HFFc6 (cell line): ENCODE measurements at places on chromosomes 3 and 15. TPM values are rescaled to one million over a fixed set of nuclear protein-coding genes. Genes with fewer than 3 reads are reported as not detected.
A peak's percentile ranks its signal among the peaks of the same experiment; 100 is the strongest.

SSR3 gene
- 622 and 681 TPM in 2 replicates for total RNA-seq

- no peaks in the 10 kb centered on the region for H3K36me3 ChIP-seq
- no peak overlapping the region for H3K27ac ChIP-seq
- peaks cover 19% of the 10 kb centered on the region for H3K27me3 ChIP-seq
- no peak overlapping the region for H3K4me3 ChIP-seq
- H3K4me1 ChIP-seq: no peaks in the 10 kb centered on the region
These were observed 12.7 kb upstream of the CILP start for GRCh38 chr15:65223996-65224395.

- no peaks in the 10 kb centered on the region for H3K27me3 ChIP-seq
- H3K27ac ChIP-seq: no peak overlapping the region
- no peaks in the 10 kb centered on the region for H3K4me1 ChIP-seq
These were observed 39.6 kb upstream of the IP6K2 start for GRCh38 chr3:48756640-48757039.

SNTN gene
- not detected in 3 replicates for total RNA-seq

GOLGA6D gene
- not detected in 3 replicates for total RNA-seq

DNA sequence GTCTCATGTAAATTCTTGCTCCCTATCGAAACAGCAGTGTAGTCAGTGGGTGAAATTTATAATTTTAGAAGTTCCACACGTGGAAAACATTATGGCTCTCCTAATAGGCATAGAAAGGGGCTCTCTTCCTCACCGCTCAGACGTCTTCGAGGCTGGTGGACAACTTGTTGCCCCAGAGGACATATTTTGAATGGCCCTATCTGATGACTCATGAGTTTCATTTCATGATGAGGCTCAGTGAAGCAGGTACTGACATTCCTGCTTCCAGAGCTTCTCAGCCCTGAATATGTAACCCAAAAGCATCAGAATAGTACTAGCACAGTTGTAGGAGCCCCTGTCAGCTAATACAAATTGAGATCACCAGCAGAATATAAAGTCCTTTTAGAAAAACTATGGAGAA is 117.9 kb downstream of the HERC1 start:
- H3K36me3 ChIP-seq: peaks cover 17% of the 10 kb centered on the region
- peaks cover 3% of the 10 kb centered on the region; the same call in 1 of the 2 replicates for H3K27me3 ChIP-seq
- no peak overlapping the region for H3K4me3 ChIP-seq
- peak overlapping the region; percentile 14 for H3K27ac ChIP-seq
- no peak for DNase-seq
- H3K4me1 ChIP-seq: peaks cover 42% of the 10 kb centered on the region

DNA sequence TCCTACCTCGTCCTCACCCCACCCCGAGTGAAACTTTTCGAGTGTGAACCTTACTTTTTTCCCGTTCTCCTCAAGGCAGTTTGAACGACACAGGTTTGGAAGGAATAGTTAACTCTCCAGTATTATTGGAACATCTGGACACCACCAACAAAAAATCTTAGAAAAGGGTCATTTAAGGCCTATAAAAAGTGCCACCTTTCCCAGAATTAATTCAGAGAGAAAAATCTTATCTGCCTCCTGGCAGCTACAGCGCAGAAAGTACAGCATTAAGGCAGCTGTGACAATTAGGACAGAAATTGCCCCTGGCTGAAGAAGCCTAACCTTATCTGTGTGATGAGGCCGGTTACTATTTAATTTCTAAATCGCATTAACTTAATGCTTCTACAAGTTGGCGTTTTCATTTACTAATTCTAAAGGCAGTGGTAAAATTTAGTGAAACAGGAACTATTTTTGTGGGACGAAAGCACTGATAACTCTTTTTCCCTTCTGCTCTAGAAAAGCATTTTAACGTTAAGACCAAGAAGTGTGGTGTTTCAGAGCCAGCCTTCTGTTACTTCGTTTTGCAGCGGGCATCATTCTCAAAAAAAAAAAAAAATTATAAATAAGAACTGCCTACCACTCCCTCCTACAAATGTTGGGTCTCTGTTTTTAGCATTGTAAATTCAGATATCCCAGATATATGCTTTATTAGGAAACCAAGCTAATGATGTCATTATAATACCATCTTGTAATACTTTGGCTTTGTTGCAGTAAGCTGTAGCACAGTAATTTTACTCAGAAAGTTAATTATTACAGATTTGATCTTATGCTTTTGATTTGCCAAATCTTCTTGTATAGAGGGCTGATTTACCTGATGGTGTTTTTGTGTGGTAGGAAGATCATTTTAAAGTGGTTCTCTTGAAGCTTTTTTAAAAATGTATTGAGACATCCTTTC is 1.4 kb downstream of the ATP11B start:
- DNase-seq: no peak
- H3K4me1 ChIP-seq: peaks cover 29% of the 10 kb centered on the region
- peak overlapping the region; percentile 96 for H3K4me3 ChIP-seq
- 0 out of 2 replicates have a peak, but pooled peaks cover 3% of the 10 kb centered on the region for H3K36me3 ChIP-seq
- peak overlapping the region; percentile 93 for H3K27ac ChIP-seq

- no peak for DNase-seq
- H3K4me1 ChIP-seq: peaks cover 62% of the 10 kb centered on the region
- H3K27me3 ChIP-seq: peaks cover 14% of the 10 kb centered on the region
- H3K27ac ChIP-seq: no peak overlapping the region
These were observed 45.8 kb downstream of the PXYLP1 start for GRCh38 chr3:141277451-141277850.

KNL1 gene
- total RNA-seq: 8.9 to 18.9 TPM (median 16.2 TPM) in 3 replicates

DNA sequence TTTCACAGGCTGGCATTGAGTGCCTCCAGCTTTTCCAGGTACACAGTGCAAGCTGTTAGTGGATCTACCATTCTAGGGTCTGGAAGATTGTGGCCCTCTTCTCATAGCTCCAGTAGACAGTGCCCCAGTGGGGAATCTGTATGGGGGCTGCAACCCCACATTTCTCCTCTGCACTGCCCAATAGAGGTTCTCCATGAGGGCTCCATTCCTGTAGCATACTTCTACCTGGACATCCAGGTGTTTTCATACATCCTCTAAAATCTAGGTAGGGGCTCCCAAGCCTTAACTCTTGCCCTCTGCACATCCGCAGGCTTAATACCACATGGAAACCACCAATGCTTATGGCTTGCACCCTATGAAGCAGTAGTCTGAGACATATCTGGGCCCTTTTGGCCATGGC is 15.1 kb upstream of the CCR2 start:
- no peak for DNase-seq
- peaks cover 13% of the 10 kb centered on the region for H3K4me1 ChIP-seq
- H3K36me3 ChIP-seq: no peaks in the 10 kb centered on the region; the same call in 1 of the 2 replicates
- peaks cover 14% of the 10 kb centered on the region for H3K27me3 ChIP-seq

DNA sequence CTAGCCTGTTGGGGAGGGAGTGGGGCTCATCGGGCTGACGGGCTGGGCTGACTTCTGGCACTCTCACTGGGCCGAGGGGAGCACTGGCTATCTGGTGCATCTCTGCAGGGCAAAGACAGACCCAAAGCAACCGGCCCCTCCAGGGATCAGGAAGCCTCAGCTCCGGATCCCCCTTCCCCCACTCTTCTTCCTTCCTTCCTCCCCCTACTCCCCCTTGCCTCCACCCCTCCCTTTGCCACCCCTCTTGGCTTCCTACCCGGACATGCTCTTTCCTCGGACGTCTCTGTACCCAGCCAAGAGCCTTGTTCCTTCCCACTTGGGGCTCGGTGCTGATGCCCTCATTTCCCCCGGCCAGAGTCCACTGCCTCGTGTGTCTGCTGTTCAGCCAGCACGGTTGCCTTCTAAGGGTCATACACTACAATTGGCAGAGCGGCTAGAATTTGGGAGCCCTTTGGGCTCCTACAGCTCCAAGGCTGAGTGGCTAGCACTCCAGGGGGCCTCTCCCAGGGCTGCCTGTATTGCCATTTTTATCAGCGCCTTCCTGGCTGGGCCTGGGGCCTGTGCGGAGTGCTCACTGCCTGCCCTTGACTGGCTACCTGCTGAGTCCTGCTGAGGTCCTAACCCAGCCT is 10.9 kb downstream of the SEMA3F start:
- H3K36me3 ChIP-seq: no peaks in the 10 kb centered on the region
- peak overlapping the region; percentile 17; the same call in 1 of the 2 replicates for H3K4me3 ChIP-seq

ALG1L2 gene
- 0.38 TPM in 1 of 3 replicates, not detected in the others for total RNA-seq

- no peaks in the 10 kb centered on the region; the same call in 1 of the 2 replicates for H3K27me3 ChIP-seq
- peaks cover 37% of the 10 kb centered on the region for H3K4me1 ChIP-seq
- DNase-seq: no peak
- no peak overlapping the region for H3K27ac ChIP-seq
- H3K4me3 ChIP-seq: no peak overlapping the region
- peaks cover 34% of the 10 kb centered on the region for H3K36me3 ChIP-seq
These were observed 25.5 kb downstream of the RFT1 start for GRCh38 chr3:53104762-53105161.

DNA sequence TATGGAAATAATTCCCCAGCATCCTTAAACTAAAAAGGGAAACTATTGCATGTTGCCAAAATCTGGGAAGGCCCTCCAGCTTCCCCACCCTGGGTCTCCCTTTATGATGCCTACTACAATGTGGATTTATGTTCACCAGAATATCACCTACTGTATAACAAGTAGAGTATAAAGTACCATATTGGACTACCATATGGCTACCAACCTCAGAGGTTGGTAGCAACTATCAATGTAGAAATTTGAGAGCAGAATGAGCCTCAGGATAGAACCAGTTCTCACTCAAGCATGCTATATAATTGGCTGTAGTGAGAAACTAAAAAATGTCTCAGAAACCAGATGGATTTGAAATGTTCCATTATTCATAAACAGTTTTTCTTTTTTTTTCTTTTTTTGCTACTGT is 918.4 kb downstream of the MCTP2 start:
- no peaks in the 10 kb centered on the region for H3K27me3 ChIP-seq
- no peak overlapping the region for H3K27ac ChIP-seq
- H3K36me3 ChIP-seq: no peaks in the 10 kb centered on the region
- DNase-seq: no peak
- peaks cover 6% of the 10 kb centered on the region; the same call in 1 of the 2 replicates for H3K4me1 ChIP-seq

DNA sequence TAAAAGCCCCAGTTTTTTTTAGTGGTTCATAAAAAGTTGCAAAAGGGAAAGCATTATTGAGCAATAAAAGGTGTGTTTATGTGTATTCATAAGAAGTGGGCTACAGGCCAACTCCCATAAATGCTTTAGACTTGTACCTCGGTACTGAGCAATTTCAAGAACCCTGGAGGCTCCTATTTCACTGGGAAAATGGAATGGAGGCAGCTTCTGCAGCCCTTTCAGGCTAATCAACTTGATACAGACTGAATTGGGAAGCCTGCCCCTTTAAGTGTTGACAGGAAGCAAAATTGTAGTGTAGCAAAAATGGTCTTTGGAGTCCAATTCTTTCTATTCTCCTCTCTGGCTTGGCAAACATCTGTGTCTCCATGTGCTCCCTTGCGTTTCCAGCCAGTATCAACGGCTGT is 118.8 kb downstream of the ECT2 start:
- DNase-seq: no peak
- no peaks in the 10 kb centered on the region for H3K4me1 ChIP-seq
- H3K4me3 ChIP-seq: no peak overlapping the region
- H3K27me3 ChIP-seq: peaks cover 3% of the 10 kb centered on the region
- no peaks in the 10 kb centered on the region for H3K36me3 ChIP-seq

GRCh38 chr3:100335434-100335833 is 877 bp downstream of the NIT2 start:
- no peaks in the 10 kb centered on the region; the same call in 1 of the 2 replicates for H3K27me3 ChIP-seq
- H3K4me1 ChIP-seq: peaks cover 14% of the 10 kb centered on the region
- peak overlapping the region; percentile 87 for H3K27ac ChIP-seq
- peak overlapping the region; percentile 92 for H3K4me3 ChIP-seq
- no peak for DNase-seq

DNA sequence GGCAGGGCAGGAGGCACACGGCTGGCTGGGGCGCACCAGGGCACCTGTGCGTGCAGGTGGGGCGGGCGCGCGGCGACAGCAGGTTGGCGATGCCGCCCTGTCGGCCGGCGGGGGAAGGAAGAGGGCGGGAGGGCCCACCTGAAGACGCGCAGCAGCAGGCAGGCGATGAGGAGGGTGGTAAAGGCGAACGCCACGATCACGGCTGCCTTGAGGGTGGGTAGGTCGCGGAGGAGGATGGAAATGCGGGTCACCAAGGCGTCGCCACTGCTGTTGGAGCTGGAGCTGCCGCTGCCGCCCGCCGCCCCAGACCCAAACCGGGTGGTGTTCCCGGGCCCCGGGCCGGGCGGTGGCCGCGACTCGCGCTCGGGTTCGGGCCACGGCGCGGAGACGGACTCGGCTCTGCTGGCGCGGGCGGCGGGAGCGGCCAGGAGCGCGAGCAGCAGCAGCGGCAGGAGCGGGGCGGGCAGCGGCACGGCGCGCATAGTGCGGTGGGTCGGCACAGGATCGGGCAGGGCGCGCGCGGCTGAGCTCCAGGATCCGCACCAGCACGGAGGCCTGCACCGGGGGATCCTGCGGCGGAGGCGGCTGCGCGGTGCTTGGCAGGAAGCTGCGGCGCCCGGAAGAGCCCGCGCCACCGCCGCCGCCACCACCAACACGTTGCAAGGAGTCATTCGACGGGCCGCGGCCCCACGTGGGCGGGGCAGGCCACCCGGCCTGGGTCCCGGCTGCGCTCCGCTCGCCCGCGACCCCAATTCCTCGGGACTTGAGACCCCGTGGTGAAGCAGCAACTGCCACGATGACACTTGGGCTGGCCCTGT is at the start of gene FAM174B:
FAM174B (minus strand) TSS at position 598 of the 818 bp plus-strand sequence.
- H3K4me3 ChIP-seq: peak within 1 kb of the TSS; percentile 61; the same call in 1 of the 2 replicates
- no peak within 1 kb of the TSS for H3K27ac ChIP-seq
- no peaks in the 10 kb centered on the region for H3K4me1 ChIP-seq
- peaks cover 4% of the 10 kb centered on the region for H3K27me3 ChIP-seq
- H3K36me3 ChIP-seq: peaks cover 8% of the 10 kb centered on the region; the same call in 1 of the 2 replicates

- no peaks in the 10 kb centered on the region for H3K27me3 ChIP-seq
- H3K4me1 ChIP-seq: peaks cover 73% of the 10 kb centered on the region
- no peak overlapping the region for H3K4me3 ChIP-seq
- no peak overlapping the region for H3K27ac ChIP-seq
- peaks cover 47% of the 10 kb centered on the region for H3K36me3 ChIP-seq
These were observed 5.6 kb downstream of the PDCD6IP start for GRCh38 chr3:33803894-33804526.

DNA sequence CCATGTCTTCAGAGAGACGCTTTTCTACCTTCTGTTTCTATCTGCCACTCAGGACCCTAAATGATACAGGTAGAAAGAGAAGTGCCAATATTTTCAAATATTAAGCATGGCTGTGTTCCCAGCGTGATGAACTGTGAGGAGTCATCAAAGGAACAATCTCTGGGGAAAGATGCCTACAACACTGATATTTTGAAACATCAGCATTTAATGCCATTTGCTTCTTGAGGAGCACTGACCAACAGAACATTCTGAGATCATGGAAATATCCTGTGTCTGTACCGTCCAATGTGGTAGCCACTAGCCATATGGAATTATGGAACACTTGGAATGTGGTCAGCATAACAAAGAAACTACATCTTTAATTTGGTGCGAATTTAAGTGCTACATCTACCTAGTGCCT is 117.9 kb upstream of the COL6A5 start:
- H3K27me3 ChIP-seq: peaks cover 6% of the 10 kb centered on the region; the same call in 1 of the 2 replicates
- no peak for DNase-seq
- no peak overlapping the region for H3K4me3 ChIP-seq

CFAP44 gene
- 1.3 and 1.6 TPM in 2 replicates for total RNA-seq

DNA sequence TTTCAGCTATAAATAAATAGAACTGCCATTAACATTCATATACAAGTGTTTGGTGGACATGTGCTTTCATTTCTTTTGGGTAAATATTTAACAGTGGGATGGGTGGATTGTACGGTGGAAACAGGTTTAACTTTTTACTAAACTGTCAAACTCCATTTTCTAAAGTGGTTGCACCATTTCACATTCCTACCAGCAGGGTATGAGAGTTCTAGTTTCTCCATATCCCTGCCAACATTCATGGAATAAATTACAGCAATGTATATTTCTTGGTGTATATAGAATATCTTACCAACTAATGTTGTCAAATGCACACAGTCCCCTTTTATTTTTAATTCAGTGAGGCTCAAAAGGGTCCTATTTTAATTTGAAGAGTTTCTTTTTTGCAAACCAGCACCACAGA is 71.3 kb upstream of the CTXND1 start:
- no peak overlapping the region for H3K4me3 ChIP-seq
- 0 out of 2 replicates have a peak, but pooled peaks cover 2% of the 10 kb centered on the region for H3K4me1 ChIP-seq
- peaks cover 10% of the 10 kb centered on the region; the same call in 1 of the 2 replicates for H3K27me3 ChIP-seq
- H3K36me3 ChIP-seq: no peaks in the 10 kb centered on the region

ATP10A gene
- 32.6 to 39.5 TPM (median 36.6 TPM) in 3 replicates for total RNA-seq
